AG04449 (cell line): ENCODE measurements at places on chromosomes 12 and 14.

DNA sequence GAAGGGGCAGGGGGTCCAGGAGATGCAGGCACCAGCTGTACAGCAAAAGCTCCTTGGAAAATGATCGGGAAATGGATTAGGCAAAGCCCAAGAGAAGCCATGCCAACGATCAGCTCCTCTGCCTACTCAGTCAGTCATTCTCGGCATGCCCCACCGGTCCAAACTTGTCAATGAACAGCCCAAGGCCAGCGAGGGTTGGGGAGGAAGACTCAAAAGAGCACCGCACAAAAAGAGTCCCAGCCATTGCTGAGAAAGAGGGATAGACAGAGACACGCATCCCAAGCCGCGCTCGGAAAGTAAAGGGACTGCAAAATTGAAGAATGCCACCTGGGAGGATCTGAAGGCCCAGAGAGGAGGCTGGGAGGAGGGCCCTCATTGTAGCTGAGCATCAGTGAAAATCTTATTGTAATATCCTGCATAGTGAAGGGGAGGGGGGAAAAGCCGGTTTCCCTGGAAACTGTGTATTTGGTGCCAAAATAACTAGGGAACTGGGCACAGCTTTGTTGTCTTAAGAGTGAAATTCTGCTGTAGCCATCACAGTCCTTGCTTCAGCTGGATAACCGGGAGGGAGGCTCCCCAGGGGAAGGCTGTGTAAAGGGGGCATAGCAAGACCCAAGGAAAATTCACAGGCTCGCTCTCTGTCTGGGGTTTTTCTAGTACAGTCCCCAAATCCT, 4.7 kb downstream of the KDM2B start:
- DNase-seq, result no peak

- no peak for DNase-seq
Observed at GRCh38 chr14:105282098-105282725, 18.6 kb downstream of the BRF1 start.

DNA sequence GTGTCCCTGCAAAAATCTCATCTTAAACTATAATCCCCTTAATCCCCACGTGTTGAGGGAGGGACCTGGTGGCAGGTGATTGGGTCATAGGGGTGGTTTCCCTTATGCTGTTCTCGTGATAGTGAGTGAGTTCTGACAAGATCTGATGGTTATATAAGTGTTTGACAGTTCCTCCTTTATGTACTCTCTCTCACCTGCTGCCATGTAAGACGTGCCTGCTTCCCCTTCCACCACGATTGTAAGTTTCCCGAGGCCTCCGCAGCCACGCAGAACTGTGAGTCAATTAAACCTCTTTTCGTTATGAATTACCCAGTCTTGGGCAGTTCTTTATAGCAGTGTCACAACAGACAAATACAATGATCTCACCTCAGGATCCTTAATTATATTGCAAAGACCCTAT, 45.2 kb upstream of the MAP1LC3B2 start:
- no peak for DNase-seq

DNA sequence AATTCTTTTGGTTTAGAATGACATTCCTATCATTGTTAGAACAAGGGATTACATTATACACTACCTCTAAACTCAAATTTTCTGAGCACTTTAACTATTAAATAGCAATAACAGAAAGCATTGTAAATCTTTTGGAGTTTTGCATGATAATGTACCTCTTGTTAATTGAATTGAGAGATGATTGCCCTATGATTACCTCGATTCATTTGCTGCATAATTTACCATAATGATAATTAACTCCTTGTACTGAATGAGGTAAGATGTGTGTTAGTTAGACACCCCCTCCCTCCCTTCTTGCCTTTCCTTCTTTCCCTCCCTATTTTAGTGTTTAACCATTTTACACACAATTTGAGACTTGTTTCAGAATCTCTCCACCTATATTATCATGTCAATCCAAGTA, 469.2 kb downstream of the DIO2 start:
- no peak for DNase-seq

GRCh38 chr12:52573306-52573705, 337 bp downstream of the KRT74 start:
- DNase-seq, result no peak

- no peak for DNase-seq
Observed at GRCh38 chr12:23662966-23663365, 286.5 kb downstream of the SOX5 start.

DNA sequence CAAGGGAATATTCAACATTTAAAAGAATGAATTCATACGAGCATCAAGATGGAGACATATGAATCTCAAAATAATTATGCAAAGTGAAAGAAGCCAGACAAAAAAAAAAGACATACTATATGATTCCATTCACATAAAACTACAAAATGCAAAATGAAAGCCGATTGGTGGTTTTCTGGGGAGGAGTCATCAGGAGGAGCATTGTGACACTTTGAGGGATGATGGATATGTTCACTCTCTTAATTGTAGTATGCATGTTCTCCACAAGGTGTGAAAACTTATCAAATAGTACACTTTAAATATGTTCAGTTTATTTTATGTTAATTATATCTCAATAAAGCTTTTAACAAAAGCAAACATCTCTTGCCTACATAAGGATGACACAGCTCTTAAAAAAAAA, 13.5 kb downstream of the OLR1 start:
- DNase-seq, result no peak

- DNase-seq, result peak; percentile 2
Observed at GRCh38 chr12:23204933-23205778, 580.2 kb downstream of the ETNK1 start.

DNA sequence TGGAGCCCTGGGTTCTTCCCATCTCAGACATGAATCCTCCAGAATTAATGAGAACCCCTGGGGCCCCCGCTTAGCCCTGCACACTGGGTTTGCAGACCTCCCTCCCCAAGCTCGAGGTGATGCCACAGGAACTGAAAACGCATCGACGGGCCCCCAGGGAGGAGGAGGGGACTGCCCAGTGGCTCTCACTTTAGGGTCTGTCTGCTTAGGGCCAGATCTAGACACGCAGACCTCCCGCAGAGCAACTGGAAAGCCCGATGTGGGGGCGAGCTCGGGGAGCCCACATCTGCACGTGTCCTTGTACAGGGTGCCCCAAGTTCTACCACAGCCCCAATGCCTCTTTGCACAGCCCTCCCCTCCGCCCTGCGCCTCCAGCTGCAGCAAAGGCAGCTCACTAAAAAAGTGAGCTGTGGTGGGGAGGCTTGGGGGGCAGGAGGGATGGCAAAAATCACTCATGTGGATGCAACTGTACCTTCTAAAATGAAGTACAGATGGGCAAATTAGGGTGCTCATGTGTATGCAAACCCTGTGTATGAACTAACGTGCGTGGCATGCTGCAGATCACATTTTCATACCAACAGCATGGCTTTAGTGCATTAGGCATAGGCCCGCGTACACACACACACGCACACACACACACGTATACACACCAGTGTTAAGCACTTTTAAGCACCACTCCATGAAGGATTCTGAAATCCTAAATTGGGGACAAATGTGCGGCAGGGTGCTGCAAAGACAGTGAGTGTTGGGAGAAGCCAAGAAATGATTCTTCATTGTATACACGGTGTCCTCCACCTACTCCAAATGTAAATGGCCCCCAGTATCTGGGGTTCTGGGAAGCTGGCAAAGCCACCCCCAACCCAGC, 99.9 kb upstream of the MAP1LC3B2 start:
- no peak for DNase-seq
